Aorta (tissue), 5 donors: ENCODE measurements at places on chromosomes 7 and 10. TPM values are rescaled to one million over a fixed set of nuclear protein-coding genes. Genes with fewer than 3 reads are reported as not detected.

DNA sequence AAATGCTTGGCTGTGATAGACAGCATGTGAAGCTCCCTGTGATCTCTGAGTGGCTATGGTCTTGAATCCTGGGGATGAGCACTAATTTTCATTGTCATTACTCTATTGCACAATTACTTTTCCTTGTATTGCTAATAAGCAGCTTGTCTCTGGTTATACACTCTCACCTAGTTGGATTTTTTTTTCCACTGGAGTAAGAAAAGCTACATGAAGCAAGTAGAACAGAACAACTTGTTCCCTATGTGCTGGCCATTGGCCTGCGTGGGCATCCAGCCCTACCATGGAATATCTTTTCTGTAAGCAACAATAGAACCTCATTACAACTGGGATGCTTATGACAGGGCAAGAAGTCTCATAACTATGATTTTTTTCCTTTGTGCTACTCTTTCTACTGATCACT is 807.4 kb downstream of the TNS3 start:
- no peaks in the 10 kb centered on the region for H3K27me3 ChIP-seq
- H3K4me3 ChIP-seq, result no peak overlapping the region
- H3K4me1 ChIP-seq, result peaks cover 10% of the 10 kb centered on the region
- H3K36me3 ChIP-seq, result no peaks in the 10 kb centered on the region
- no peak overlapping the region for H3K27ac ChIP-seq

DNA sequence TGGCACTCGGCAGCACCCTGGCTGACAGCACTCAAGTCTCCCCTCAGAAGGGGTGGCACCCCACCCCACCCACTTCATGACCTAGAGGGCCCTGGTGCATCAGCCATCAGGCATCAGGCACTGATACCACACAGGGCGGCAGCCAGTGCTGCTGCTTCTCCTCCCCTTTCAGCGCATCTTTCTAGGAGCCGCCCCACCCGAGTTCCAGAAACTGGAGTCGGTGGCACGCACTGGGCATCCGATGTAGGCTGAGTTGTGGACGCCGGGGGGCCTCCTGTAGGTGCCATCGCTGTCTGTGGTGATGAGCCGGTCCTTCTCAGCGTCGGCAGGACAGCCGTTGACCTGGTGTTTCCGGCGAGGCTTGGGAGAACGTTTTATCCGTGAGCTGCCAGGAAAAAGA is 69.7 kb upstream of the ATP6V0A4 start:
- H3K27ac ChIP-seq, result no peak overlapping the region
- H3K36me3 ChIP-seq, result no peaks in the 10 kb centered on the region
- DNase-seq, result no peak
- H3K4me3 ChIP-seq, result no peak overlapping the region
- H3K4me1 ChIP-seq, result no peaks in the 10 kb centered on the region

GRCh38 chr7:92714767-92715166 is 121.6 kb downstream of the CDK6 start:
- no peak overlapping the region for H3K27ac ChIP-seq
- no peak overlapping the region for H3K4me3 ChIP-seq
- H3K27me3 ChIP-seq, result no peaks in the 10 kb centered on the region
- H3K36me3 ChIP-seq, result no peaks in the 10 kb centered on the region

DNA sequence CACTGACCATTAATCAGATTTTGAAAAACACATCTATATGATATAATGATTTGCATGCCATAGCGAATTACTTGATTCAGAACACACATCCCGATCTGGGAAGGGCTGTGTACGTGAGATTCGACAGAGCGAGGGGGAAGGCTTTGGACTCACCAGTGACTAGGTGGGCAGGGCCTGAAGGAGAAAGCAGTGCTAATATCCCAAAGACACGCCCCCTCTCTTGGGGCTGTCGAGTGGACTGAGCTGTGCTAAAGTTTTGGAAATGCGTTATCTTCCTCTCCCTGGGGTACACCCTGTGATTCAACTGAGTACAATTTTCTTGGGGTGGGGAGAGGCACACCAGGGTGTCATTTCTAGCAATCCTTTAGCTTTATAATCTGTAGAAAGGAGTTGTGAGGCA is 1.8 kb downstream of the LRRC17 start:
- no peaks in the 10 kb centered on the region for H3K36me3 ChIP-seq
- H3K4me3 ChIP-seq, result peak overlapping the region; percentile 59
- no peak overlapping the region for H3K27ac ChIP-seq
- no peaks in the 10 kb centered on the region for H3K27me3 ChIP-seq
- H3K4me1 ChIP-seq, result peaks cover 9% of the 10 kb centered on the region
- DNase-seq, result peak; percentile 87

- H3K27me3 ChIP-seq, result no peaks in the 10 kb centered on the region
- H3K4me3 ChIP-seq, result no peak overlapping the region
- H3K36me3 ChIP-seq, result no peaks in the 10 kb centered on the region
Measured at GRCh38 chr10:112231602-112232400, 48.2 kb upstream of the GPAM start.

GRCh38 chr7:5567790-5568189 is 144.2 kb upstream of the TNRC18 start:
- H3K27me3 ChIP-seq, result no peaks in the 10 kb centered on the region
- DNase-seq, result no peak
- no peak overlapping the region for H3K4me3 ChIP-seq
- H3K4me1 ChIP-seq, result no peaks in the 10 kb centered on the region
- no peak overlapping the region for H3K27ac ChIP-seq
- H3K36me3 ChIP-seq, result no peaks in the 10 kb centered on the region

GRCh38 chr7:92595281-92595680 is 5.1 kb upstream of the FAM133B start:
- H3K4me3 ChIP-seq, result no peak overlapping the region
- no peaks in the 10 kb centered on the region for H3K36me3 ChIP-seq
- no peak for DNase-seq
- no peak overlapping the region for H3K27ac ChIP-seq
- no peaks in the 10 kb centered on the region for H3K4me1 ChIP-seq
- no peaks in the 10 kb centered on the region for H3K27me3 ChIP-seq

DNA sequence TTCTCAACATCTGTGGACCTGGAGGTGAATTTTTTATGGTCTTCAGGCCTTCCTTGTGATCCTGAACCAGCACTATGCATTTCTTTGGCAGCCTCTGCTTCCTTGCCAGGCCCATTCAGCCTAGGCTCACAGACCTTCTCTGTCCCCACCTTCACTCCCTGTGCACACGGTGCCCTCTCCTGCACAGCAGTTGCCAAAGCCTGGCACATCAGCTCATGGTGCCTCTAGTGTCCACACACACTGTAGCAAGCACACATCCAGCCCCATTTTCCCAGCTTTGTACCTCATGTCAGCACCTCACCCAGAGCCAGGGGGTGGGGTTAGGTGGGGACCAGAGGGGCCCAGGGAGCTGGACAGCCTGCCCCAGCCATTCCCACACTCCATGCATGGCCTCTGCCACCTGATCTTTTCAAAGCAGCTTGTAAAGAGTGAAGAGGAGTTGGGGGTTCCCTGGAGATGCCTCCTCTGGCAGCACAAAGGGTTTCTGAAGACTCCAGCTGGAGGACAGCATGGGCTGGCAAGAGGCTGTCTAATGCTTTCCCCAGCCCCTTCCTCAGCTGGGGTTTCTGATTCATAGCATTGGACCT is 57.9 kb upstream of the TMEM72 start:
- H3K27ac ChIP-seq, result no peak overlapping the region
- H3K27me3 ChIP-seq, result no peaks in the 10 kb centered on the region
- DNase-seq, result no peak
- no peaks in the 10 kb centered on the region for H3K4me1 ChIP-seq

- H3K27me3 ChIP-seq, result no peaks in the 10 kb centered on the region
- DNase-seq, result no peak
- no peak overlapping the region for H3K27ac ChIP-seq
- H3K36me3 ChIP-seq, result no peaks in the 10 kb centered on the region
- H3K4me1 ChIP-seq, result no peaks in the 10 kb centered on the region
- no peak overlapping the region for H3K4me3 ChIP-seq
Measured at GRCh38 chr7:78389022-78389421, 590.4 kb downstream of the PHTF2 start.

- H3K27me3 ChIP-seq, result no peaks in the 10 kb centered on the region
- no peak overlapping the region for H3K4me3 ChIP-seq
- H3K27ac ChIP-seq, result no peak overlapping the region
- H3K4me1 ChIP-seq, result no peaks in the 10 kb centered on the region
Measured at GRCh38 chr10:32971536-32972091, 13.6 kb upstream of the ITGB1 start.

DNA sequence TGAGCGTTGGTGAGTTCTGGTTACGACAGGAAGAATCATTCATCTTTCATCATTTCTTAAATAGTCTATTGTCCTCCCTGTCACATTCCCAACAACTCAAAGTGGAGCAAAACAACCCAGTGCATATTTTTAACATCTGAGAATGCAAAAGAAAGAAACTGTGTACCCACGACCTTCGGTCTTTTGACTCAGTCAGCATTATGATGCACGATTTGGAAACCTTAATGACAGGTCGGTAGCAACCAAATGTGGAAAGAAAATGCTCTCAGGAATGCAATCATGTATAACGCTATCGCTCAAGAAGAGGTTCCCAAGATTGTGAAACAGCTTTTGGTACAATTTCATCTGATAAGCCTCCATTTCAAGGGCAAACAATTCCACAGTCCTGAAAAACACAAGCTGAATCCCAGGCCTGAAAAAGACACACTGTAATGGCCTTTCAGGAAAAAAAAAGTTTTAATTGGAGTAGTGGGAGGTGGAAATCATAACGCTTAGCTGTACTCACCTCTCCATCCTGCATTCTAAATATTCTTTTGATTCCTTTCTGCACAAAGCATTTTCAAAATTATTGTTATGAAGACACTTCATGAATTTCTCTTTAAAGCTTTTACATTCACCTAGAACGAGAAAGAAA is 2.6 kb downstream of the COX19 start:
- no peak overlapping the region for H3K4me3 ChIP-seq
- no peak for DNase-seq
- H3K36me3 ChIP-seq, result peaks cover 4% of the 10 kb centered on the region
- H3K4me1 ChIP-seq, result no peaks in the 10 kb centered on the region
- H3K27me3 ChIP-seq, result no peaks in the 10 kb centered on the region

DNA sequence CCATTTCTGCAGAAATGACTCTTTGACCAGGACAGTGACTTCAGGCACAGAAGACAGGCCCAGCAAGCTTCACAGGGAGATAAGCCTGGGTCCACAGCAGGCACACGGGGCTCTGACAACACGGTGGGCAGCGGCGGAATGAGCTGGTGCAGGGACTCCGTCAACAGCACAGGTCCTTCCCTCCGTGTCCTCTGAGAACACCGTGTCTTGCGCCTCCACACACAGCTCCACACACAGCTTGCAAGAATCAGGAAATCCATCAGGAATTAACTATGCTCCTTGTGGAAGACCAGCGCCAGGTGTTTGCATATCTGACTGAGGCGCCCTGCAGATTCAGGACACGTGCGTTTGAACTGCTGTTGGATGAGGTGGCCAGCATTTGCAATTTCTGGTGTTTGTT is 39.6 kb downstream of the TCERG1L start:
- H3K27me3 ChIP-seq, result no peaks in the 10 kb centered on the region
- H3K4me3 ChIP-seq, result no peak overlapping the region
- H3K36me3 ChIP-seq, result no peaks in the 10 kb centered on the region

- no peaks in the 10 kb centered on the region for H3K27me3 ChIP-seq
- no peak overlapping the region for H3K4me3 ChIP-seq
- H3K36me3 ChIP-seq, result no peaks in the 10 kb centered on the region
- no peak for DNase-seq
- H3K4me1 ChIP-seq, result no peaks in the 10 kb centered on the region
Measured at GRCh38 chr10:77726732-77727131, 89.1 kb upstream of the KCNMA1 start.

- no peak overlapping the region for H3K27ac ChIP-seq
- H3K4me1 ChIP-seq, result no peaks in the 10 kb centered on the region
- H3K36me3 ChIP-seq, result no peaks in the 10 kb centered on the region
- H3K4me3 ChIP-seq, result no peak overlapping the region
- DNase-seq, result no peak
- no peaks in the 10 kb centered on the region for H3K27me3 ChIP-seq
Measured at GRCh38 chr10:1406132-1406966, 331.0 kb downstream of the ADARB2 start.

Gene MINDY4
- total RNA-seq, result 20.2 TPM

Gene PTPN20
- total RNA-seq, result 8.2 TPM

Gene UNCX
- total RNA-seq, result not detected

Gene MMRN2
- 50.5 TPM for total RNA-seq

Gene IDE
- 33.1 TPM for total RNA-seq

Gene GPR85
- total RNA-seq, result 0.32 TPM
